ENCODE measurements at places on chromosomes 3 and 15. TPM values are rescaled to one million over a fixed set of nuclear protein-coding genes. Genes with fewer than 3 reads are reported as not detected.

Gene ST8SIA2
- 3.9 TPM for total RNA-seq

Gene NUP210
- 0.05 TPM for total RNA-seq

Gene TMCO5A
- total RNA-seq, result not detected

Gene RNF13
- 43.5 TPM for total RNA-seq

Gene IL17RC
- 19.5 TPM for total RNA-seq

Gene CFAP92
- total RNA-seq, result not detected

Gene GABRB3
- total RNA-seq, result not detected

Gene TGM4
- total RNA-seq, result 0.05 TPM

Gene HCN4
- total RNA-seq, result not detected

Gene GOLGA6D
- not detected for total RNA-seq

Gene CTXN2
- not detected for total RNA-seq

Gene PRR20G
- not detected for total RNA-seq

Measured in SJSA1 (cell line).